ENCODE measurements at places on chromosomes 2 and 18. TPM values are rescaled to one million over a fixed set of nuclear protein-coding genes. Genes with fewer than 3 reads are reported as not detected.

GRCh38 chr18:45166836-45167551, 448.3 kb upstream of the SLC14A2 start:
- no peak for DNase-seq

DNA sequence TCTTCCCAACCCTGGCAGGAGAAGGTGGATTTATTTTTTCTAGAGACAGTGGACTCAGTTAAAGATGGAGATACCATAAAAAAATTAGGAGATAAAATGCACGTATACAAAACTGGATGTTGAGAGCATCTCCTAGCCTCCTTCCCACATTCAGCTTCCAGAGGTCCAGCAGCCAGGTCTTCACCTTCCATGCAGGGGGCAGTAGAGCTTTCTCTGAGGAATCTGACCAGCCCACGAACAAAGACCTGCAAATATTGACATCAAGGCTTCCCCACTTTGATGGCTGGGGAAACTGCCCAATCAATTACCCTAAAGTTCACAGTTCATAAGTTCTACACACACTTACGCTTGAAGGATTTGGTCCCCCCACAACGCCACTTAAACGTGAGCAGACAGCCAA, 24.5 kb downstream of the AQP4 start:
- no peak for DNase-seq

DNA sequence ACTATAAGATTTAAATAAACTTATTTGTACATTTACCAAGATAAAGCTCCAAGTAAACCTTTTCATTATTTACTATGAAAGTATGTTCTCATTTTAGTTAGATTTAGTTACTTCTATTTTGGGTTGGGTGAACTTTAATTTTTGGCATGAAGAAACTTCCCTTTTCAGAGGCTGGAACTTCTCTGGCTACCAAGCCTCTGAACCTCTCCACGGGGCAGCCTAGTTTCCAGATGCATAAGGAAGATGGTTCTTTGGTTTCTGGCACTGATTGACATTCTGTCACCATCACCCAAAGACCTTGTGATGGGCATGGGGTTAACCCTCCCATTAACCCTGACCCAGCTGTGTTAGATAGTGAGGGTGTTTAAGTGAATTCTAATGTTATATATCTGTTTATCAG, 17.1 kb downstream of the PSD4 start:
- DNase-seq: no peak

- no peak for DNase-seq
Measured at GRCh38 chr2:238574490-238575271, 148.0 kb downstream of the ASB1 start.

The PGAP1 gene
- total RNA-seq: 10.9 TPM

The DCAF17 gene
- total RNA-seq: 20.3 TPM
